ENCODE measurements at places on chromosomes 6 and 20.

DNA sequence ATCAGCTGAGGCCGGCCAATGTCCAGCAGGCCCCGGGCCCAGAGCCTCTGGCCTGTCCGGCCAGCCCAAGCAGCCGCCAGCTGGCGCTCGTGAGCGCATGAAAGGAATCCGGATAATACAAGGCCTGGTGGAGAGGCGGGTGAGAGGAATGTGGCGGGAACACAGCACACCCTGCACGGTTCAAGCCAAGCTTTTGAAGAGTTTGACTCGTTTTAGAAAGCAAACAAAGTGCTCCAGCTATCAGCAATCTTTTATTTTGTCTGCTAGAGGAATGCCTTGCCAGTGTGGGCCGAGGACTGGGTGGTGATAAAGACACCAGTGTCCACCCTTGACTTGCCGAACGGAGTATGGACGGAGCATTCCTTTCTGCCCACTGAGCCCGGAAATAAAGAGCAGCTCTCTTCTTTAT is 9.3 kb upstream of the NEDD9 start:
- no peak for DNase-seq

- DNase-seq, result no peak
These were observed 54.8 kb downstream of the CEP43 start for GRCh38 chr6:167053895-167054530.

DNA sequence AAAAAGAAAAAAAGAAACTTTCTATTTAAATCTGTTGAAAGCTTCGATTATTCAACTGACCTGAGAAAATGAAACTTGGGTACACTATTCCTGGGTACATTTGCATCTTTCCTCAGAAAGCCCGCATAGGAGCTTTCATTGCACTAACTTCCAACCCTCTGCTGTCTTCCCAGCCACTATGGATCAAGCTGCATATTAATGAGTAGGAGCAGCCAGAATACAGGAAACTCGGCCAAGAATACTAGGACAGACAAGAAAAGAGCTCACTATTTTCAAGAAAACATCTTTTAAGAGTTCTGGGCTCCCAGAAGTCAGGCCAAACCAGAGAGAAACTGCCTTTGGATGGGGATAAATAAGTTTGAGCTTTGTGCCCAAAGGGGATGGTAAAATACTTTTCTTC is 135.0 kb upstream of the CCDC28A start:
- no peak for DNase-seq

- peak; percentile 64 for DNase-seq
These were observed 93.3 kb upstream of the RNF24 start for GRCh38 chr20:4108495-4109306.

DNA sequence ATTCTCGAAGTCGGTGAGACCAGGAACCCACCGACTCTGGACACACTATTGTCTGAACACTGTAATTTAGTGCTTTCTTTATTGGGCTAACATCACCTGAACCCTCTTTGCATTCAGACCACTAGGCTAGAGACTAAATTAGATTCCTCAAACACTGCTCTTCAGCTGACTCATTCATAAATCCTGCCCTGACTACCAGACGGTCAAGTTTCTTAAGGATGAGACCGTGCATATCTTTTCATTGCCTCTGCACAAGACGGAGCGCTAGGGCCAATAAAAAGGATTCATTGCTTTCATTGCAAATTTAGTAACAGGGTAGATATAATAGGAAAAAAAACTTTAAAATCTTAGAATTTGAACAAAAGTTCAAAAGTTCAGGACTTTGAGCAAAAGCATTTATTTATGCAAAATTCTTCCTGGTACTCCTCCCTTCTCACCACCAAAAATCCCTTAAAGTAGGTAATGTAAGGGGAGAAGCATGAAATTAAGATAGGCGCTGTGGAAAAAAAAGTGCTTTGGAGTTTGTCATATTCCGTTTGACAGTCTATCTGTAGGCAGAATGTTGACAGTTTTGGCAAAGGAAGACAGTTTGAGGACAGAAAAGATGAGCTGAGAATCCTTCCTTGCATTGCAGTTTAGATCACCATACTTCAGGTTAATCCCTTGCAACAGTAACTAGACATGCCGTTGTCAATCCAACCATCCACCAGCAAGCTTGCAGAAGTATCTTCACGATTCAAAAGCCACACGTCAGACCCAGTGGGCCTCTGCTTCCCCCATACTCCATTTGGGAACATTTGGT is 328.6 kb upstream of the JARID2 start:
- DNase-seq, result no peak
